ENCODE measurements at places on chromosomes 12 and 14. TPM values are rescaled to one million over a fixed set of nuclear protein-coding genes. Genes with fewer than 3 reads are reported as not detected.

PROX2 gene
- not detected for total RNA-seq

IFNG gene
- total RNA-seq: not detected

ARMH4 gene
- 3.7 TPM for total RNA-seq

CLEC9A gene
- total RNA-seq: not detected

TAS2R8 gene
- total RNA-seq: 1.6 TPM

PRH2 gene
- not detected for total RNA-seq

HCAR2 gene
- total RNA-seq: not detected

- DNase-seq: no peak
Measured at GRCh38 chr12:127231371-127231770, 1035.6 kb upstream of the TMEM132C start.

GRCh38 chr14:94175011-94175745 is 1.1 kb downstream of the PPP4R4 start:
- peak; percentile 25 for DNase-seq

GRCh38 chr12:112537710-112538396 is 119.1 kb downstream of the PTPN11 start:
- no peak for DNase-seq

GRCh38 chr12:87425942-87426554 is 603.2 kb downstream of the C12orf50 start:
- no peak for DNase-seq

GRCh38 chr12:13220838-13221237 is 24.3 kb downstream of the EMP1 start:
- DNase-seq: no peak

DNA sequence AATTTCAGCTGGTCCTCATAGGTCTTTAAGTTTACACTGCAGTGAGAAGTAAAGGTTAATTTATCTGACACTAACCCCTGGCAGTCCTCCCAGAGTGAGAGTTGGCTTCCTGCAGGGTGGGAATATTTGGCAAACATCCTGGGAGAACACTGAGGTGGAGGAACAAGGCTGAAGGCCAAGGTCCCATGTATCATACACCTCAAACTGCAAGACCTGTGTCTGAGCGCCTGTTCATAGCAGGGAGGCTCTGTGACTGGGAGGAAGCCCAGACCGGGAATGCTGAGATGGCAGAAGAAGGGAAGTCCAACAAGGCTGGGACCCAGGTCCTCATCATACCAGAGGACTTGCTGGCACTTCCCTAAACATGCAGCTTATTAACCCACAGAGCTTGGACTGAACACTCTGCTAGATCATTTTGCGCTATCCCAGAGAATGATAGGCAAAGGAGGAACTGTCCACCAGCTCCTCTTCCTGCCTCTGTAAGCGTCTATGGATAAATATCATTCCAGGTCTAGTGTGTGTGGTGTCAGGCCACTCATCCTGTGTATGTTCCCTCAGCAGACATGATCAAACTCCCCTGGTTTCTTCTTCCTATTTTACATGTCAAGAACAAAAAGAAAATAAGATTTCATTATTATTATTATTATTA is 199.6 kb upstream of the CNOT2 start:
- DNase-seq: peak; percentile 60

GRCh38 chr12:85489194-85489593 is 209.2 kb downstream of the ALX1 start:
- DNase-seq: no peak

Measured in G401 (cell line).